ENCODE measurements at places on chromosomes 12 and 14.

GRCh38 chr12:83123039-83123438 lies 436.3 kb downstream of the TMTC2 start:
- DNase-seq, result no peak

DNA sequence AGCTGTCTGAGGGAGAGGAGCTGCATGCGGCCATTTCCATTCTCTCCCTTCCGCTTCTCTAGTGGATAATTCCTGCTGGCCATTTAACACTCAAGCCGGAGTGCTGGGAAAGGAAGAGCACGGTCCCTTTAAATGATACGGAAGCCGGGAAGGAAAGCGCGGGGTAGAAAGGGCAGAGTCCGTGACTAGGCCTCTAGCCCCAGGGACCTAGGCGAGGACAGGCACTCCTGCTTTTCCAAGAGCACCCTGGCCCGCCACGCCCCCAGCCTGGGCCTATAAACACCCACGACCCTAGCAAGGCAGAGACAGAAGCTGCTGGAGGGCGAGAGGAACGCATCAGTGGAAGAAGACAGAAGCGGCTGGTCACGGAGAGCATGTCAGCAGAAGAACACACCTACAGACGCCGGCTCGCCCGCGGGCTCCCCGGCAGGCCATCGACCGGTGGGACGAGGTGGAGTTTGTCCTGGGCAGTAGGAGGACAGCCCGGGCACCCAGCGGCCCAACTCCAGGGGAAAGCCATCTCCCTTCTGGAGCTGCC lies 1206.6 kb upstream of the TMEM132C start:
- DNase-seq, result no peak

DNA sequence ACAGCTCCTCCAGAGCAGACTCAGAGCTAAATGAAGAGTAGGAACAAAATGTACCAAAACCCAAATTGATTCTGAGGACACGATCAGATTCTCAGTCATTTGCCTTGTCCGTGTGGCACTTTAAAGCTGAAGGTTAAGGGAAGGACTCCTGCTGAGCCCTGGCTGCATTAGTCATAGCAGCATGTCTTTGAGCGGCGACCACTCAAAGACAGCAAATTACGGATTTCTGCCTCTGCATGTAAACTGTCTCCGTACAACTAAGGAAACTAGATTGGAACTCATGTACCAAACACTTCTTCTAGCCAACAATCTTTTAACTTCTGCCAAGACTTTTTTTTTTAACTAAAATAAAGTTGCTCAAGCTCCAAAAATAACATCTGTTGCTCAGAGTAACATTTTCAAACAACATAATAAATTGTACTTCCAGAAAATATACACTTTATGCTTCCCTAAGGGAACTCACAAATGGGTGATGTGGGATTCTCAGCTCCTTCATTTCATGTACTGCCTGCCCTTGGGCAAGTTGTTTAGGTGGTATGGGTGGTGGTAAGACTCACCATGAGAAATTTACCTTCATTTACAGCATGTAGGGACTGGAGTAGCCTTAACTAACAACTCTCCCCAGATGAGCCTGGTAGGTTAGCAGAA lies 56.1 kb downstream of the RERG start:
- DNase-seq, result no peak

- DNase-seq, result no peak
Observed at GRCh38 chr12:62698701-62699101, 232.1 kb downstream of the MON2 start.

DNA sequence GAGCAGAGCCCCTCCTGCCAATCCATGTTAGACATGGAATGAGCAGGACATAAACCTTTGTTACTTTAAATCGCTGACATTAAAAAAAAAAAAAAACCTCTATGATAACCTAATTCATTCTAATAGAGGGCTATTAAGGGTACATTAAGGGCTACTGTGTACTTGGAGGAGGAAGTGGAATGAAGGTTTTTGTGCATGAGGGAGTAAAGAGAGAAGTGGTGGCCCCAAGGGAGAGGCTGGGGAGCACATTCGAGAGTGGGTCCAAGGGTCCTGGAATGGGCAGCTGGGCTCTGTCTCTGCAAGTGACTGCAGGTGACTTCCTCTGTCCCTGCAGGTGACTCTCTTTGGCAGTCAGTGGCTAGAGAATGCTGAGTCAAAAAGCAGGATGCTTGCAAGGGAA lies 32.1 kb upstream of the PTGDR start:
- DNase-seq, result no peak

- no peak for DNase-seq
Observed at GRCh38 chr12:22160396-22161003, 114.5 kb downstream of the CMAS start.

DNA sequence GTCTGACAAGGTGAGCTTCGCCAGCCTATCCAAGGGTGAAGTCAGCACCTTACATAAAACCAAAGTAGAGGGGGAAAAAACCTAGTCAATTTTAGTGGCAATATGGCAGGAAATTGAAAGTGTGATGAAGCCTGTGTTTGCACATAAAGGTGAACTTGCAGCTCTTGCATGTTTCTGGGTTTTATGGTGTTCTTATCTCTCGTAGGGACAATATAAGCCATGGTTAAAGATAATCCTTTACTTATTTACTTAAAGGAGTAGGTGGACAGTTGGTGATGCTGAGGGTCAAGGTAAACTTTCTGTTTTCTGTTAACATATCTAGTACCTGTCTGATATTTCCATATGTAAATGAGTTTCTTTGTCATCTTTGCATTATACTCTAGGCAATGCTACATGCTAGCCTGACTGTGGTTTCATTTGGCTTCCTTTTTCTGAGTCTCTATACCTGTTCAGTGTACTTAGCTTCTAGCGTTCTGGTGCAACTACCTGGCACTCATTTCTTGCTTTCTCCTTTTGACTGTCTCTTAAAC lies 32.8 kb downstream of the CCDC91 start:
- no peak for DNase-seq

DNA sequence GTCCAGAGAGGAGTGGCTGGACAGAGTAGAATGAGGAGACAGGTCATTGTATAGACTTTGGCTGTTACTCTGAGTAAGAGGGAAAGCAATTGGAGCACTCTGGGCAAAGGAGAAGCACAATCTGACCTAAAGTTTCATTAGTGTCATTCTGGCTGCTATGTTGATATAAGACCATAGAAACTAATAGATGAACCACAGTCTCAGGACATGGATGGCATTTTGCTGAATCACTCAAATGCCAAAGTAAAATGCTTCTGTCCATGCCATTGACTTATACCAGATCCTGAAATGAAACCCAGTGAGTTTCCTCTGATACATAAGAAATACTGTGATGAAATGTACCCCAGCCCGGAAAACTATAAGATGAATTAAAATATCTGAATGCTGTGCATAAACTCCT lies 65.8 kb upstream of the COCH start:
- DNase-seq, result no peak

- DNase-seq, result no peak
Observed at GRCh38 chr14:55536204-55536708, 43.8 kb upstream of the KTN1 start.
